Heart left ventricle (tissue), 16 donors: ENCODE measurements at places on chromosomes 1 and 21. TPM values are rescaled to one million over a fixed set of nuclear protein-coding genes. Genes with fewer than 3 reads are reported as not detected.

DNA sequence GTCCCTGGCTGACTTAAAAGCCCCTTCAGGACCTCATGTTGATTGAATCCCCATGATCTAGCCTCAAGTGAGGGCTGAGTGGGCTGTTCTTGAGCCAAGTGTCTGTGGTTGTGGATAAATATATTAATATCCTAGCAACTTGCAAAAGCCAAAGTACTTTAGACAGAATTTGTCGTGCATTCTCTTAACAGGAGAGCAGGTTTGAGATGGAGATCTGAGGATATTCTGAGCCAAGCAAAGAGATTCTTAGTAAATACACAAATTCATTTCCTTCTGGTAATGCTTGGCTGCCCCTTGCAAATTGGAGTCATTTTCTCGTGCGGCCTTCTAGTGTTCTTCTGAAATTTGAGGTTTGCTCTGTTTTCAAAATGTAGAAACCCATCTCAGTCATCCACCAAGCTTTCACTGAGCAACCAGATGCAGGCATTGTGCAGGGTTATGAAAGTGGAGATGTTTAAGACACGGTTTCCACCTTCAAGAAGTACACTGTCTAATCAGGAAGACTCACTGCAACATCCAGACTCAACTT lies 242.1 kb upstream of the JUN start:
- no peaks in the 10 kb centered on the region for H3K27me3 ChIP-seq
- H3K4me3 ChIP-seq = no peak overlapping the region
- H3K4me1 ChIP-seq = no peaks in the 10 kb centered on the region
- no peaks in the 10 kb centered on the region for H3K36me3 ChIP-seq
- no peak overlapping the region for H3K27ac ChIP-seq
- DNase-seq = no peak

Gene TARBP1
- 8.0 TPM for total RNA-seq

Gene RXFP4
- not detected for total RNA-seq

Gene PRR9
- not detected for total RNA-seq
